ENCODE measurements at places on chromosomes 3 and 15.

DNA sequence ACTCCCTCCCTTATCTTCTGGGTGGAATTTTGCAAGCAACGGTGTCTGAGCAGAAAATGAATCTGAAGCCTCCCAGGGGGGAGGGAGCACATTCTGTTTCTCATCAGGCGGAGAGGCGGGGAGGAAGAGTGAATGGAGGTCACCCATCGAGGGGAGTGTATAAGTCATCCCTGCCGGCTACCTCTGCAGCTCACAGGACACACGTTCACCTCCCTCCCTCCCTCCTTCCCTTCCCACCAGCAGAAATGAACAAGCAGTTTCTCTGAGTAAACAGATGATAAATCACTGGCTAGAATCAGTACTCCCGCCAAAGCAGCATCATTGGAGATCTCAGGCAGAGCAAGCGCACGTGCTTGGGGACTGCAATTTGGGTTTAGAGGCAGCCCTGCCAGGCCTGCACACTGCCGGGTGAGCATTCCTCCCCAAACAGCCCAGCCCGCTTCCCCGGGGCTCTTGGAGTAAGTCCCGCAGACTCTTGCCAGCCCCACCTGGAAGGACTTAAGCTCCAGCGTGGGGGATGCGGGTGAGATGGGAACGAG is 38.3 kb downstream of the CPN2 start:
- no peaks in the 10 kb centered on the region for H3K36me3 ChIP-seq
- no peaks in the 10 kb centered on the region for H3K27me3 ChIP-seq
- H3K4me1 ChIP-seq: peaks cover 45% of the 10 kb centered on the region
- peak overlapping the region; percentile 42 for H3K27ac ChIP-seq
- peak; percentile 99 for DNase-seq

- no peak overlapping the region for H3K27ac ChIP-seq
- H3K4me3 ChIP-seq: no peak overlapping the region
- H3K27me3 ChIP-seq: no peaks in the 10 kb centered on the region
- no peaks in the 10 kb centered on the region for H3K4me1 ChIP-seq
Measured at GRCh38 chr15:56175788-56176187, 67.9 kb downstream of the RFX7 start.

- H3K4me3 ChIP-seq: peak overlapping the region; percentile 77
- no peak for DNase-seq
- H3K36me3 ChIP-seq: no peaks in the 10 kb centered on the region
- peaks cover 24% of the 10 kb centered on the region for H3K4me1 ChIP-seq
- H3K27ac ChIP-seq: peak overlapping the region; percentile 98
Measured at GRCh38 chr3:185823078-185824044, 1.5 kb downstream of the IGF2BP2 start.

DNA sequence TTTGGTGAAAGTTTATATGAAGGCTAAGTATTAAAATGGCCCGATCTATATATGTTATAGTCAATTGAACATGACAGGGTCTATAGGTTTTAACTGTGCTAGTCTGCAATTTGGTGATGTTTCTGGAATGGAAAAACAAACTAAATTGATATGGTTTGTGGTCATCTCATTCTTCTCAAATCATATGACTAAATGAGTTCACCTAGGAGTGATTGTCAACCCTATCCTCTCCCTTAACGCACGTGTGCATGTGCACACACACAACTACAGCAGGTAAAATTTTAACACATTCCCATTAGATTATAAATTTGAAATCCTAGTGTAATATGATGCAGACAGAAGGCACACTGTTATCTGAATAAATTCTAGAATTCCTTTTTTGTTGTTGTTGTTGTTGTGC is 9.0 kb downstream of the CLDND1 start:
- peaks cover 20% of the 10 kb centered on the region for H3K4me1 ChIP-seq
- no peaks in the 10 kb centered on the region for H3K27me3 ChIP-seq
- no peak overlapping the region for H3K27ac ChIP-seq
- H3K36me3 ChIP-seq: peaks cover 35% of the 10 kb centered on the region

GRCh38 chr3:53842436-53843194 is 3.6 kb downstream of the CHDH start:
- no peak overlapping the region for H3K27ac ChIP-seq
- no peaks in the 10 kb centered on the region for H3K36me3 ChIP-seq
- no peak for DNase-seq
- no peak overlapping the region for H3K4me3 ChIP-seq
- H3K4me1 ChIP-seq: peaks cover 18% of the 10 kb centered on the region

DNA sequence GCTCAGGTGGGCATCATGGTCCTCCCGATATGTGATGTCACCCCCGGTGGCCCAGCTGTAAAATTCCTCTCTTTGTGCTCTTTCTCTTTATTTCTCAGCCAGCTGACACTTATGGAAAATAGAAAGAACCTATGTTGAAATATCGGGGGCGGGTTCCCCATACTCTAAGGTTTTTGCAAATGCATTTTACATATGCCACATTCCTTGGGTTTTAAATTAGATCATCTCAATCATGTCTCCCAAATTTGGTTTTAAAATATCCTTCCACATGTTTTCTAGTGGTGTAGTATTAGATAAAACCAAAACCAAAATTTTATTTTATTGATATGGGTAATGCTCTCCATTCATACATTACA is 4.4 kb upstream of the TMEM62 start:
- peaks cover 10% of the 10 kb centered on the region for H3K4me1 ChIP-seq
- H3K27ac ChIP-seq: no peak overlapping the region
- no peak for DNase-seq
- no peaks in the 10 kb centered on the region for H3K27me3 ChIP-seq
- no peak overlapping the region for H3K4me3 ChIP-seq

GRCh38 chr3:150069633-150070032 is 98.9 kb upstream of the PFN2 start:
- H3K36me3 ChIP-seq: no peaks in the 10 kb centered on the region
- DNase-seq: peak; percentile 6
- no peak overlapping the region for H3K27ac ChIP-seq
- H3K4me3 ChIP-seq: no peak overlapping the region
- H3K4me1 ChIP-seq: peaks cover 13% of the 10 kb centered on the region

DNA sequence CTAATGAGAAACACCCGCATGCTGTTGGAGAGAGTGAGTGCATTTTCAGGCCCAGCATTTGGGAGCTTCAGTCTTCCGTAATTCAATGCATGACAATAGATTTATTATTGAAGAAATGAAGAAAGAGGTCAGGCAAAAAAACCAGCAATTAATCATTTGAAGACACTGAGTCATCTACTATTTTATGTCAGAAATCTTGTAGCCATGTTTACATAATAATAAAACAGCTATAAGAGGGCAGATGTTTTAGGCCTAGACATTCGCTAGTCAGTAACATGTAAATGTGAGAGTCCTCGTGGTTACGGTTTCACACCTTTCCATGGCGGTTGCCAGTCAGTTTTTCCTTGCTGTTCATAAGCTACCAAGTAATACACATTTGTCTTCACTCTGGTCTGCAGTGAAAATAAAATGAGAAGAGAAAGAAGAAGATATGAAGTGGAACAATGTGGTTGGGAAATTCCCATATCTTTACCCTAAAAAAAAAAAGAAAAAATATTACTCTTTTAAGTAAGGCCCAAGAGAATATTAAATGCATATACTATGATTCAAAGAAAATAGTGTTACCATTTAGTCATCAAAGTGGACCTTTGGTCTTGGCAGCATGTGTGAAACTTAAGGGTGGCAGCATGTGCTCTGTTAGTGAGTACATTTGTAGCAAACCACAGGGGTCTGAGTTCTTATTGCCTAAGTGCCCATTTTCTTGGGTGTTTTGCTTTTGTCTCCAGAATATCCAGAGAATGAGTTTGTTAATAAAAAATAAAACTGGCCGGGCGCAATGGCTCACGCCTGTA is 140.5 kb upstream of the TBL1XR1 start:
- no peak overlapping the region for H3K27ac ChIP-seq
- no peaks in the 10 kb centered on the region for H3K27me3 ChIP-seq
- DNase-seq: no peak
- H3K36me3 ChIP-seq: no peaks in the 10 kb centered on the region

GRCh38 chr15:65246026-65246714 is 34.9 kb upstream of the CILP start:
- no peak overlapping the region for H3K4me3 ChIP-seq
- H3K36me3 ChIP-seq: no peaks in the 10 kb centered on the region
- H3K27ac ChIP-seq: peak overlapping the region; percentile 77
- no peak for DNase-seq
- H3K27me3 ChIP-seq: no peaks in the 10 kb centered on the region

GRCh38 chr3:190258634-190259033 is 63.6 kb downstream of the CLDN1 start:
- no peaks in the 10 kb centered on the region for H3K4me1 ChIP-seq
- no peak for DNase-seq
- H3K27me3 ChIP-seq: no peaks in the 10 kb centered on the region
- H3K4me3 ChIP-seq: no peak overlapping the region
- H3K27ac ChIP-seq: no peak overlapping the region

DNA sequence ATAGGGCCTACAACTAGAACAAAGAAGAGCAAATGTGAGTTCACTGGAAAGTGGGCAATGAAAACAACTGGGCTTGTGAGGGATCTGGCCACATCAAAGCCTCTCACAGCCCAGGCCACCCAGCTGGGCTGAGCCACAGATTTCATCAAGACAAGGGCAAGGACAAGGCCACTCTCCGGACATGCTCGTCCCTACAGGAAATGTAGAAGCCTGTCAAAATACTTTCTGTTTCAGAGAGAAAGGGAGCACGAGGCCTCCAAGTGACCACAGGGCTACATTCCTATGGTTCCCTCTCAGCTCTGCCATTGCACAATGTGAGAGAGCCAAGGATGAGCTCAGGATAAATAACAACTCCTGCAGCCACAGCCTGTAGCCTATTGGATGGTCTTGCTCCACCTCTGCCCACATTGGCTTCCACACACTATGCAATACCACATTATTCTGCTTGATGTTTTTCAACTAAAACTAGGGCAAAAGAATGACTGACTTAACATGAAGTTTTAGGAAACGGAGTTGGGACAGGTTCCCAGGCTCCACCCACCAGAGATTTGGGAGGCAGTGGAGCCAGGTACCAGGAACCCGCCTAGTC is 12.1 kb downstream of the TBC1D2B start:
- H3K27ac ChIP-seq: peak overlapping the region; percentile 87
- peaks cover 98% of the 10 kb centered on the region for H3K4me1 ChIP-seq
- H3K4me3 ChIP-seq: no peak overlapping the region
- no peaks in the 10 kb centered on the region for H3K36me3 ChIP-seq

DNA sequence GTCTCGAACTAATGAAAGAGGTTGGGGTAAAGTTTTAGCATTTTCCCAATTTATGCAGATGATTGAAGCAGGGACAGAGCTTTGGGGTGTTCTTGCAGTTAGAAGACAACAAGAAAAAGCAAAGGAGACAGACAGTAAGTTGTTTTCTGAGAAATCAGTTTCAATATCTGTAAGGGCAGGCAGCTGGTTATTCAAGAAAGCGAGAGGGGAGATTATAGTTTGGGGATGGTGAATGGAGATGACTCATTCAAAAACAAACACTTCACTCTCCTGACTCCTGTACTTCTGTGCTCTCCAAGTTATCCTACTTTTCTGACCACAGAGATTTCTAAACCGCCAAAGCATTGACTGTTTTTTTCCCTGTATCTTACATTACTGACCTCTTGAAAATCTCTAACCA is 352.0 kb downstream of the GAP43 start:
- no peak for DNase-seq
- no peak overlapping the region for H3K27ac ChIP-seq
- H3K4me3 ChIP-seq: no peak overlapping the region

DNA sequence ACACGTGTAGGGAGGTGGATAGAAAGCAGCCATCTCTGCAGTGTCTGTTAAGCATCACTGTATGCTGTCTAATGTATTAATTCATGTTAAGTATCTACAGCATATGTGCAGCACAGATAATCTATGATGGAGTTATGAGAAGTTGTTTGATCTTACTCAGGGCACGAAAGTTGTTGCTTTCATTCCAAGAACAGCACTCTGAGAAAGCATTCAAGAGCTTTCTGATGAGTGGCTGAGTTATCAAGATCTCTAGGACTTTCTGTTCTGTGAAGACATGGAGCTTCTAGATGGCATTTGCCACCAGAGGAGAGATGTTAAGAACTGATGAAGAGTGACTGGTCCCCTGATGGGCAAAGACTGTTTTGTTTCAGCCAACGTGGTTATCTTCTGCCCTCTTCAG is 22.6 kb upstream of the TPRG1 start:
- DNase-seq: no peak
- H3K4me3 ChIP-seq: no peak overlapping the region
- no peaks in the 10 kb centered on the region for H3K27me3 ChIP-seq
- H3K36me3 ChIP-seq: no peaks in the 10 kb centered on the region
- H3K27ac ChIP-seq: no peak overlapping the region
- peaks cover 14% of the 10 kb centered on the region for H3K4me1 ChIP-seq

- no peak overlapping the region for H3K27ac ChIP-seq
- no peak overlapping the region for H3K4me3 ChIP-seq
- no peaks in the 10 kb centered on the region for H3K27me3 ChIP-seq
- H3K4me1 ChIP-seq: peaks cover 7% of the 10 kb centered on the region
- H3K36me3 ChIP-seq: no peaks in the 10 kb centered on the region
Measured at GRCh38 chr3:46400000-46400734, 6.7 kb downstream of the CCR5AS start.

DNA sequence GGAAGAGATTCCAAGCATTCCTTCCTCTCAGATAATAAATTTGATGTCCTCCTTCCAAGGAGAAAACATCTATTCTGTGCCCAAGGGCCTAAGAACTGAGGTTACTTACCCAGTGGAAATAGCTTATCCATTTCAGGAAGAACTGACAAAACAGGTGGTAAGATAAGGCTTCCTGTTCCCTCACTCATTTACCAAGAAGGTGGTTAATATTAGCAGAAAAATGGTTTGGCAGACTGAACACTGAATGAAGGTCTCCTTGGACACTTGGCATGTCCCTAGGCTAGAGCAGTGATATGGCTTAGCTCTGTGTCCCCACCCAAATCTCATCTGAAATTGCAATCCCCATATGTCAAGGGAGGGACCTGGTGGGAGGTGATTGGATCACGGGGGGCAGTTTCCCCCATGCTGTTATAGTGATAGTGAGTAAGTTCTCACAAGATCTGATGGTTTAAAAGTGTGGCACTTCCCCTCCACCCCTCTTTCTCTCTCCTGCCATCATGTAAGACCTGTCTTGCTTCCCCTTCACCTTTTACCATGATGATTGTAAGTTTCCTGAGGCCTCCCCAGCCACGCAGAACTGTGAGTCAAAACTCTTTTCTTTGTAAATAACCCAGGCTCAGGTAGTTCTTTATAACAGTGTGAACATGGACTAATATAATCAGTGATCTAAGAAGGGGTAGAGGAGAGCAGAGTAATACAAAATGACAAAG is 127.4 kb downstream of the ST8SIA2 start:
- H3K36me3 ChIP-seq: no peaks in the 10 kb centered on the region
- H3K4me1 ChIP-seq: no peaks in the 10 kb centered on the region
- H3K4me3 ChIP-seq: no peak overlapping the region

GRCh38 chr3:24168977-24169376 is 223.9 kb downstream of the NR1D2 start:
- H3K27me3 ChIP-seq: no peaks in the 10 kb centered on the region
- no peaks in the 10 kb centered on the region for H3K4me1 ChIP-seq
- no peak overlapping the region for H3K4me3 ChIP-seq
- no peak for DNase-seq
- no peak overlapping the region for H3K27ac ChIP-seq
- H3K36me3 ChIP-seq: no peaks in the 10 kb centered on the region

- no peaks in the 10 kb centered on the region for H3K27me3 ChIP-seq
- DNase-seq: no peak
- no peak overlapping the region for H3K4me3 ChIP-seq
- peak overlapping the region; percentile 45 for H3K27ac ChIP-seq
- peaks cover 33% of the 10 kb centered on the region for H3K4me1 ChIP-seq
Measured at GRCh38 chr3:177906578-177907229, 629.5 kb upstream of the KCNMB2 start.

- DNase-seq: no peak
- H3K27ac ChIP-seq: no peak overlapping the region
- no peak overlapping the region for H3K4me3 ChIP-seq
- no peaks in the 10 kb centered on the region for H3K27me3 ChIP-seq
- no peaks in the 10 kb centered on the region for H3K36me3 ChIP-seq
Measured at GRCh38 chr3:151008699-151009098, 36.2 kb upstream of the CLRN1 start.

GRCh38 chr3:55446850-55447249 is 40.3 kb downstream of the WNT5A start:
- H3K4me3 ChIP-seq: no peak overlapping the region
- H3K4me1 ChIP-seq: no peaks in the 10 kb centered on the region
- no peak for DNase-seq
